GM23248 (cell line): ENCODE measurements at places on chromosomes 3 and 15.

- peak; percentile 81 for DNase-seq
Measured at GRCh38 chr3:129612534-129613366, 6.3 kb upstream of the PLXND1 start.

DNA sequence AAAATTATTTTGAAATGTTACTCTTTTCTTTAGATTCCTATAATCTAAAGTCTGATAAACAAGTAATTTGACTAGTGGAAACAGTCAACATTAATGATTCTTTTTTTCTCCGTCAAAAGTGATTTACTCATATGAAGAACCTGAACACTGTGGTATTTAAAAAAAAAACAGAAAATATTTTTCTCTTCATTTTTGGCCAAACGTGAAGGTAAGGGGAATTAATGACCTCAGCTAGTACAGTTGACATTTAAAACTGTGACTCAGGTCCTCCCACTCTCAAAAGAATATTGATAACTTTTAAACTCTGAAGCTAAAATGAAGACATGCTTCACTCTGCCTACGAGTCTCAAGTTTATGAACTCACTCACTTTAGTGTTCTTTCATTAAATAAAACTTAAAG, 34.5 kb downstream of the TIGIT start:
- no peak for DNase-seq

DNA sequence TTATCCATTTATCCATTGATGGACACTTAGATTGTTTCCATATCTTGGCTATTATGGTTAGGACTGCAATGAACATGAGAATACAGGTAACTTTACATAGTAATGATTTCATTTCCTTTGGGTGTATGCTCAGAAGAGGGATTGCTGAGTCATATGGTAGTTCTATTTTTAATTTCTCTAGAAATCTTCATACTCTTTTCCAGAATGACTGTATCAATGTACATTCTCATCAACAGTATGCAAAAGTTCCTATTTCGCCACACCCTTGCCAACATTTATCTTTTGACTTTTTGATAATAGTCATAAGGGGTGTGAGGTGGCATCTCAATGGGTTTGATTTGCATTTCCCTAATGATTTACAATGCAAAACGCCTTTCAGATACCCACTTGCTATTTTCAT, 6.2 kb upstream of the NIPA1 start:
- peak; percentile 14 for DNase-seq

GRCh38 chr3:184005941-184006507, 11.7 kb downstream of the ABCC5 start:
- peak; percentile 14 for DNase-seq

- no peak for DNase-seq
Measured at GRCh38 chr15:50933341-50933740, 24.9 kb downstream of the AP4E1 start.

DNA sequence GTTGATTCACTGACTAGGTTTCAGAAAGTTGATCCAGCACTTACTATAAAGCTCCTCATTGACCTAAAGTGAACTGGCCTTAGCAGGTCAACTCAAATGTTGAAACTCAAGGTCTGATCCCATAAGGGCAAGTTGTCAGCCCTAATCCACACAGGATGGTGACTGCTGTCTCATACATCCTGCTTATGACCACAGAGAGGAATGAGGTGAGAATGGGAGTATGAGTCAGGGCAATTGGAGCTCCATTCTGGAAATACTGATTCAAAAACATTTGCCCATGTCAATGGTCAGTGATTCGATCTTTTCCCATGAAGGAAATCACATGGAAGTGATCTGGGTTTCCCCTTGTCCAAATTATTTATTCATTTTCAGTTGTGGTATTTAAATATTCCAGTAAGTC, 78.7 kb downstream of the ZNF385D start:
- DNase-seq = peak; percentile 96

- no peak for DNase-seq
Measured at GRCh38 chr3:134765468-134765867, 29.6 kb upstream of the EPHB1 start.

DNA sequence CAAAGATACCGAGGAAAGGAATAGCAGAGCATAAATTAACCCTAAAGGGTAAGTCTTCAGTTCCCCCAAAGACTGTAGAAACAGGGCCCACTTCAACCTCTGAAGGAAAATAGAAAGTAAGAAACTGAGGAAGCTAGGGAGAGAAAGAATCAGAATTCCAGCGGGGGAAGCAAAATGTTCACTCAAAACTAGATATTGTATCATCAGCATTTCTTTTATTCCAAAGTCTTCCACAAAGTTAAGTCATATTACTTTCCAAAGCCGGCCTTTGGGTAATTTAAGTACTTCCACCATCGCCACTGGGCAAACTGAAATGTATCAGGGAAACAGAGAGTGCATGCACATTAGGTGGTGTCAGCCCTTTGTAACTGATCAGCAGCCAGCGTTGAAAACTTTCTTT, 88.3 kb downstream of the RSL24D1 start:
- no peak for DNase-seq

- DNase-seq = peak; percentile 69
Measured at GRCh38 chr3:142888099-142888480, 793 bp downstream of the PCOLCE2 start.

- DNase-seq = peak; percentile 60
Measured at GRCh38 chr15:83283813-83284558, 478 bp downstream of the BNC1 start.

DNA sequence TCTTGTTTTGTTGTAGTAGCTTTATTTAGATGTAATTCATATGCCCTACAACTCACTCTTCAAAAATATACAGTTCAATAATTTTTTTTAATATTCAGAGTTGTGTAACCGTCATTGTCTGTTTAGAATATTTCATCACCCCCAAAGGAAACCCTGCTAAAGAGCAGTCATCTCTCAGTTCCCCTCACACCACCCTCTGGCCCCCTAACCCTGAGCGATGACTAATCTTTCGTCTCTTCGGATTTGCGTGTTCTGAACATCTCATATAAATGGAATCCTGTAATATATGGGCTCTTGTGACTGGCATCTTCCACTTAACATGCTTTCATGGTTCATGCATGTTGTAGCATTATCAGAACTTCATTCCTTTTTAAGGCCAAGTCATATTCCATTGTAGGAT, 183.8 kb downstream of the ATG7 start:
- peak; percentile 47 for DNase-seq

DNA sequence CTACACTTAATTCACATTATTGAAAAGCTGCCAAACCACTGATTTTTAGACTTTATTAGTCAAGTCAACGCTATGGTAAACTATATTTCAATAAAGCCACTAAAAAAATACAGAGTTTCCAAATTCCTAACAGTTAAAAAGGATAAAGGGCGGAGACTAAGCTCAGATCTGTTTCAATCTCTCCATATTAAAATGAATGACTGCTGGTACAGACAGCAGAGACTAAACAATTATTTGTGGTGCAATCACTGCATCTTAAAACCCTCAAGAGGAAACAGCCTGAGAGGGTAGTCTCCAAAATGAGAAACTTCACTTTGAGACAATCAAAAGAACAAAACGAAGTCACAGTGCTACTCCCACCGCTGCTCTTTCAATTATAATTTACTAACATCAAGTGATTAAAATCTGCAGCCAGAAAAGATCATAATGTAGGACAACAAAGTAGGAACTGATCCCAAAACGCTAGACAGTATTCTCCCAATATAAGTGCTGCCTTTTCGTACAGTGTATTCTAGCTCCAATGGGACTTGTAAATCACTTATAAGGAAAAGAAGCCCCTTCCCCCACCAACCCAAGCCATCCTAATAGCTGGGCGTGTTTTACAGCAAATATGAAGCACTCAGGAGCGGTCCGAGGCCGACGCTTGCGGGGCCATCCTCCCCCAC, 1.2 kb downstream of the UBP1 start:
- DNase-seq = peak; percentile 53

GRCh38 chr15:33344111-33344510, 33.3 kb downstream of the RYR3 start:
- DNase-seq = no peak

DNA sequence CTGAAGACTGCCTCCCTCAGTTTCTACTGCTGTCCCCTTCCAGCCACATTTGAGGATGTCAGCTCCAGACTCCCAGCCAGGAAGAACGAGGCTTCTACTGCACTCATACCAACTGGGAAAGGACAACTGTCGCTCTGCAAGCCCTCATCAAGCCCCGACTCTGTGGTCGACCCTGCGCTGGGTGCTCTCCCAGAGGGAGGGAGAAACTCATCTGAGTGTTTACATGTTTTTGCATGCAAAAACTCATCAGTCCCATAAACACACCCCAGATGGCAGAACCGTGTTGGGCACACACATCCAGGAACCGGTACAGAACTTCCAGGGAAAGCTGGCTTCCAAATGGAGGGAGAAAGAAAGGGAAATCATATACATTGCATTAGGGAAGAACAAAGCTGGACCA, 43.5 kb downstream of the ADAMTS17 start:
- no peak for DNase-seq

DNA sequence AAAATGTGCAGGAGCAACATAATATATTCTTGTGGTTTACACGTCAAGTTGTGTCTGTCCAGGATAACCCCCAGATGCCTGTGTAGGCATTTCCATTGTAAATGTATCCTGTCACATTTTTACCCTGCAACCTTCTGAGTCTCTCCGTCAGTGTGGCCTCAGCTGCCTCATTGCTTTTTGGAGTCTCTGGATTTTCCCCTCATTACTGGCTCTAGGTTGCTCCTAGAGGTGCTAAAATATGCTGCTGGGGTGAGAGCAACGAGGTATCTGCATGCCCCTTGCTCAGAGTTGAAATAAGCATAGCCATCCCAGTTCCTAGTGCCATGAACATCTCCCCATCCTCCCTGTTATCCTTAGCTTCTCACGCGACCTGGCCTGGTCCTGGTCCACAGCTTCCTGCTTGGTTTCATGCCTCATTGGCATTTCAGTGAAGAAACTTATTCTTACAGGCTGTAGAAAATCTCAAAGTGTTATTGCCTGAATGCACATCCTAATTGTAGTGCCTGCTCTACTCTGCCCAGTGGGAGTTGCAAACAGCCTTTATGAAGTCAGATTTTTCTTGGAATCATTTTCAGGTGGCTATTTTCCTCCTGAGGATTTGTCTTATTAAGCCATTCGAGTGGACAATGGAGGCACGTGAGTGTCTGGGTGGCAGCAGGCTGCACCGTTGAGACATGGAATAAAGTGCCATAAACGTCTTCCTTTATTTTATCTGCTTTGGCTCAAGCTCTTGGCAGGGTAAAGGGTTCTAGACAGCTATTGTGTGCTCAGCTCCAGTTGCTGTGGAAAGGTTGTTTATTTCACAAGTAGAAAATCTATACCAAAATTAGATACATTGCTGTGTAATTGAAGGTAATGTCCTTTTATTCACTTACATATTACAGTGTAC, 33.2 kb downstream of the OXNAD1 start:
- no peak for DNase-seq

GRCh38 chr15:71114066-71114680, 1.1 kb upstream of the THSD4 start:
- DNase-seq = no peak

DNA sequence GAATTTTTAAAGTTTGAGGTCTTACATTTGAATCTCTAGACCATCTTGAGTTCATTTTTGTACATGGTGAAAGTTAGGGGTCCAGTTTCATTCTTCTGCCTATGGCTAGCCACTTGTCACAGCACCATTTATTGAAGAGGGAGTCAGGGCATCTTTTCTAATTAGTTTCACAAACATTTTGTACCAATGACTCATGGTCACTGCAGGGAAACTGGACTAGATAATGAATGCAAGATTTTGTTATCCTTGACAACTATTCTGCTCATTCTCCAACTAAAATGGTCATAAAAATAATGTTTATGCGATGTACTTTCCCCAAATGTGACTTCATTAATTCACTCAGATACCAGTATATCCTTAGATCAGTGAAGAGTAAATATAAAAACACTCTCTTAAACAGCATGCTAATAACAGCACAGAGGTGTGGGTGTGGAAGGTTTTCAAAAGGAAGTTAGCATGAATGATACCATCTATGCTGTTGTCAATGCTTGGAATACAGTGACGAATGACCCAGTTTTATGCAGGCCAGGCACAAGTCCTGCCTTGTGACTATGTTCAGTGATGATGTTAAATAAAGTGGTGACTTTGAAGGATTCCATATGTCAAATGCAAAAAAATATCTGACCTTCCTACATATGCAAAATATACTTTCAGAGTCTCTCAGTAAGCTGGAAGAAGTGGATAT, 314.9 kb upstream of the TMCO5A start:
- no peak for DNase-seq

- DNase-seq = no peak
Measured at GRCh38 chr3:71047616-71048531, 535.7 kb downstream of the FOXP1 start.

GRCh38 chr15:58178668-58179067, 40.5 kb downstream of the AQP9 start:
- no peak for DNase-seq

DNA sequence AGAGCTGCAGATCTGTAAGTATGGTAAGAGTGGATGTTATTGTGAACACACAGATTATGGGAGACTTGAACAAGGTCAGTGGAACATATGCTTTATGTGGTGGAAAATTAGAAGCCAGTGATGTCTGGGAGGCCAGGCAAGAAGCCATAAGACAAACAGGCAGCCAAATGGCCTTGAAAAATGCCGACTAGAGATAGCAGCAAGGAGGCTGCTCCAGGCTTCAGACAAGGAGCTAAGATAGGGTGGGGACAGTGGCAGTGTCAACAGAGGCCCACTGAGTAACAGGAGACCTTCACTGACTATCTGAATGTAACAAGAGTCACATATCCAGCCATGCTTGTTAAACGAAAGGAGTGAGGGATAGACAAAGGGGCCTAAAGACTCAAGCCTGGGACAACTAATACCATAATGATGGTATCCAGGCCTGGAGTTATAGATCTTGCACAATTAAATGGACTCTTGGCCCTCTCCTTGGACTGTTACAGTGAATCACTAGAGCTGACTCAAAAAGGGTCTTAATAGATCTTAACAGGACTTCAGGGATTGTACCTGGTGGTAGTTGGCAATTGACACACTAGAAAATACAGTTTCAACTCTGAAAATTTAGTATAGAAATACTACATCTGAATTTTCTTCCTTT, 50.6 kb downstream of the CFAP20DC start:
- peak; percentile 64 for DNase-seq

GRCh38 chr3:196057760-196058331, 24.0 kb downstream of the TFRC start:
- DNase-seq = no peak

GRCh38 chr3:157872902-157873301, 233.3 kb downstream of the SHOX2 start:
- DNase-seq = no peak
